ENCODE measurements at places on chromosomes 1 and 21.

GRCh38 chr21:15051644-15052458 is 12.9 kb downstream of the NRIP1 start:
- DNase-seq: peak; percentile 61

GRCh38 chr1:59422921-59423575 is 126.2 kb downstream of the FGGY start:
- no peak for DNase-seq

- no peak for DNase-seq
These were observed 95.3 kb downstream of the ATP5PO start for GRCh38 chr21:33820230-33820770.

- peak; percentile 16 for DNase-seq
These were observed 60.0 kb downstream of the FAM163A start for GRCh38 chr1:179803104-179803503.

- DNase-seq: peak; percentile 99
These were observed 9.1 kb downstream of the LMNA start for GRCh38 chr1:156123356-156124196.
